ENCODE measurements at places on chromosomes 5 and 9.

DNA sequence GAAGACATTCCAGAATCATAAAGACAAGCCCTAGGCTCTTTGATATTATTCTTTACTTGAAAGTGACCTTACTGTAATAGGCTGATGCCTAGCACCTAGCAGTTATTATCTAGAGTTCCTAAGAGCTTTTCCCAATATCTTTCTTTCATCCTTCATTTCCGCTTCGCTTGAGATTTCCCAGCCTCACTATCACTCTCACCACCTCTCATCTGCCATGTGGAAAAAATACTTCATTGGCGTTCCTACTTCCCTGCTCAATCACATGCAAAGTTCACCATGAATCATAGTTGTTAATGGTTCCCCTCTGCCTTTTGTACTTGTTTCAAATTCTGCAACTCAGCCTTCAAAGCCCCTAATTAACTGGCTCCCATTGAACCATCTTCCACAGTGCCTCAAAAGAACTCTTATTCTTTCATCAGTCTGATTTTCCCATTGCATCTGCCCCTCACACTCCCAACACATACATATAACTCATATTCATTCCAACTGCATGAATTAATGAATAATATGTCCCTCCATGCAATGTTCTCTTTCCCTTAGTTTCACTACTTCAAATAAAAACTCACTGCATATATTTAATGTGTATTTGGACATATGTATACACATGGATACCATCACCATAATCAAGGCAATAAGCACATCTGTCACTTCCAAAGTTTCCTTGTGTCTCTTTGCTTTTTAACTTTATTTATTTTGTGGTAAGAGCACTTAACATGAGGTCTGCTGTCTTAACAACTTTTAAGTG is 221.6 kb downstream of the PARP8 start:
- DNase-seq = no peak

DNA sequence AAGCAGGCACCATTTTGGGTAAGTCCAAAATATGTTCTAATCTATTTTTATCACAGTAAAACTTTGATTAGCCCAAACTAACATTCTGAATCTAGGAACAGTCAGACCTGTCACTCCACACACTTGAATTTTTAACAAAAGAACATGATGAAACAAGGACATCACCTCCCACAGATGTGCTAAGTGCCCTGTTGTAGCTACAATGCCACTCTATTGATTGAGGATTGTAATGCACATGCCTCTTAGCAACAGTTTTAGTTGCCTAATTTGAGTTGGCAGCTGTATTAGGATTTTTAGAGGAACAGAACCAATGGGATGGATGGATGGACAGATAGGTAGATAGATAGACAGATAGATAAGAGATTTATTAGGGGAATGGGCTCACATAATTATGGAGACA is 20.3 kb upstream of the RNF20 start:
- DNase-seq = no peak

DNA sequence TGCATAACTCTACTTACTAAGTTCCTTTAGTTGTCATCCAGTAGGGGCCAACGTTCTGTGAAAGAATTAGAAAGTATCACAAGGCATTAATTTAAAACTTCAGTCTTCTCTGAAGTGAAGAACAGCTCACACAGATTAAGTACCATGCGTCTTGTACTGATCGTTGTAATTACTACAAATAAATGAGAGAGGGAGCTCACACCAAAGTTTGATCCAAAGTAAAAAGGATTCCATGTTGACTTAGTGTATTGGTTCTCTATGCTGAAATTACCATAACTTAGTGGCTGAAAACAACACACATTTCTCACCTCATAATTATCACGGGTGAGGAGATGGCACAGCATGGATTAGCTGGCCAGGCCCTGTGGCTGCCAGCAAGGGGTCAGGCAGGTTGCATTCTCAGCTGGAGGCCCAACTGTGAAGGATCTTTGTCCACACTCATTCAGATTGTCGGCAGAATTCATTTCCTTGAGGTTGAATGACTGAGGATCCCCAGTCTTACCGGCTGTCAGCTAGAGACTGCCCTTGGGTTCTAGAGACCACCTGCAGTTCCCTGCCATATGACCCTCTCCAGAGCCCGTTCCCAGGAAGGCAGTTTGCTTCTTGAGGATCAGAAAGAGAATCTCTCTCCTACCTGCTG is 169.1 kb downstream of the YTHDC2 start:
- peak; percentile 16 for DNase-seq

GRCh38 chr9:127884427-127884911 is 7.0 kb upstream of the AK1 start:
- DNase-seq = peak; percentile 59

GRCh38 chr9:16417161-16417560 is 453.3 kb downstream of the BNC2 start:
- DNase-seq = peak; percentile 72

DNA sequence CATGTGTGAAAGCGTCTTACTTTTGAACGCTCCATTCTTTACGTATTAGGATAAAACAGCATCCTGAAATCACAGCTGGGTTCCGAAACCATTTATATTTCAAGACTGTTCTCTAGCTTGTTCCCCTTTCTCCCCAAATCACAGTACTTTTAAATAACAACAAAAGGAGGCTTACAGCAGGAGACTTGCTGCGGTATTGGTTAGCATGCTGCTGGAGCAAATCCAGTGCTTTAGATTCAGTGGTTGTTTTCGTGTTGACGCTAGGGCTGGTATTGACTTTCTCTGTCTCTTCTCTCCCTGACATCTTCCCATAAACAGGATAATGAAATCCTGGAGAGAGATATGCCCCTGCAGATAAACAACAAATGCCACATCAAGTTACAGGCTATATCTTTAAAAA is 103.1 kb downstream of the ZNF608 start:
- no peak for DNase-seq

- DNase-seq = peak; percentile 56
Measured at GRCh38 chr9:130912932-130913598, 16.5 kb upstream of the QRFP start.

GRCh38 chr5:95690333-95690732 is 7.5 kb upstream of the SPATA9 start:
- no peak for DNase-seq

GRCh38 chr5:125961150-125961549 is 462.1 kb upstream of the GRAMD2B start:
- DNase-seq = no peak

- no peak for DNase-seq
Measured at GRCh38 chr9:78150312-78150982, 85.4 kb upstream of the CEP78 start.

DNA sequence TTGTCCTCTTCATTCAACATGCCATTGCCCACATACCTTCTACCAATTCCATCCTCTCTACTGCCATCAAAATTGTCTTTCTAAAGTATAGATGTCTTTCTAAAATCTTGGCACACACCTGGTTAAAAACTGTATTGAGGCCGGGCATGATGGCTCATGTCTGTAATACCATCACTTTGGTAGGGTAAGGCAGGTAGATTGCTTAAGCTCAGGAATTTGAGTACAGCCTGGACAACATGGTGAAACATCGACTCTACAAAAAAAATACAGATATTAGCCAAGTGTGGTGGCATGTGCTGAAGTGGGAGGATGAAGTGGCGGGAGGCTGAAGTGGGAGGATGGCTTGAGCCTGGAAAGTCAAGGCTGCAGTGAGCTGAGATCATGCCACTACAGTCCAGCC is 412.1 kb downstream of the TMEM38B start:
- no peak for DNase-seq

- no peak for DNase-seq
Measured at GRCh38 chr9:22158271-22158670, 149.2 kb upstream of the CDKN2B start.

DNA sequence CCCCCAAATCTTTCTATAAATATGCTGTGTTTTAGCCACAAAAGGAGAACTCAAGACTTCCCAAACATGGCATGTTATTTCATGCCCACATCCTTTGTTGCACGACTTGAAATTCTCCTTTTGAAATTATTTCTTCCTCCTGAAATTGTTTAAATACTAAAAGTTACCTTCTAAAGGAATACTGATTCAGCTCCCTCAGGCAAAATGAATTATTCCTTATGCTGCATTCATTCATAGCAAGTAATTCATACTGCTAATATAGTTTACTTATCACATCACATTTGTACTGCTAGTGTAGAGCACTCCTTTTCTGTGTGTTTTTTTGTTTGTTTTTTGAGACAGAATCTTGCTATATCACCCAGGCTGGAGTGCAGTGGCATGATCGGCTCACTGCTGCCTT is 45.7 kb downstream of the BHMT start:
- DNase-seq = no peak

- peak; percentile 82 for DNase-seq
Measured at GRCh38 chr5:149007174-149007573, 55.7 kb downstream of the SH3TC2 start.

- DNase-seq = no peak
Measured at GRCh38 chr5:111681414-111682120, 75.4 kb downstream of the NREP start.

GRCh38 chr5:61330341-61330844 is 1.7 kb upstream of the ZSWIM6 start:
- peak; percentile 42 for DNase-seq

DNA sequence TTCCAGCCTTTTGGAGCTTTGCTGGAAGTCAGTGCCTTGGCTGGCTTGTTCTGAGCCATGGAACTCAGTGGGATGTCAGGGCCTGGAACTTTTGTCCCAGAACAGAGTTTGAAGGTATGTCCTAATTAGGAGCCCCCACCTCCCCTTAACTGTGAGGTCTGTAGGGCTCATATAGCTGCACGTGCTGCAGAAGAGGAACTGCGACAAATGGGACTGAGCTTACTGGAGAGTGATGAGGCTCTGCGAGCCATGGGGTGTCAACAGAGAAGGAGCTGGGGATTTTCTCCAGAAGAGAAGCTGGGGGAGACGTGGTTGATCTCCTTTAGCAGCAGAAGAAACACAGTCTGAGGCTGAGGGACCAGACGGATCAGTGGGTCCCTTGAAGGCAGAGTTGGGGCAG is 10.9 kb downstream of the TMEM8B start:
- no peak for DNase-seq

DNA sequence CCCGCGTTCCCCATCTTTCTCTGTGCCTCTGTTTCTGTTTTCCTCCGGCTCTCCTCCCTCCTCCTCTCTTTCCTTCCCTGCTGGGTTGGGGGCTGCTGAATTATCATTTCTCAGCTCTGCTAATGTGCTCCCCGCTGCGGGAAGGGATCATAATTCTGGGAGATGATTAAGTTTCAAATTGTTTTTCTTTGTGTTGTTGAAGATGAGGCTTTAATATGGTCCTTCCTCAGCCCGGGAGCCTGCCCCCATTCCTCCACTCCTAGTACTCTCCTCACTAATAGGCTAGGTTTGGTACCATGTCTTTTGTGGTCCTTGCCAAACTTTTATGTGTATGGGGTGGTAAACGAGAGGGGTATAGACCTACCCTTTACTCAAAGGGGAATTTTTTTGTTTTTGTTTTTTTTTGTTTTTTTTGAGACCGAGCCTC is 5.7 kb upstream of the PCDH1 start:
- DNase-seq = no peak

GRCh38 chr9:6680797-6681146 is 35.2 kb upstream of the GLDC start:
- DNase-seq = no peak

- DNase-seq = peak; percentile 94
Measured at GRCh38 chr5:43008363-43009153, 31.6 kb downstream of the ANXA2R start.

DNA sequence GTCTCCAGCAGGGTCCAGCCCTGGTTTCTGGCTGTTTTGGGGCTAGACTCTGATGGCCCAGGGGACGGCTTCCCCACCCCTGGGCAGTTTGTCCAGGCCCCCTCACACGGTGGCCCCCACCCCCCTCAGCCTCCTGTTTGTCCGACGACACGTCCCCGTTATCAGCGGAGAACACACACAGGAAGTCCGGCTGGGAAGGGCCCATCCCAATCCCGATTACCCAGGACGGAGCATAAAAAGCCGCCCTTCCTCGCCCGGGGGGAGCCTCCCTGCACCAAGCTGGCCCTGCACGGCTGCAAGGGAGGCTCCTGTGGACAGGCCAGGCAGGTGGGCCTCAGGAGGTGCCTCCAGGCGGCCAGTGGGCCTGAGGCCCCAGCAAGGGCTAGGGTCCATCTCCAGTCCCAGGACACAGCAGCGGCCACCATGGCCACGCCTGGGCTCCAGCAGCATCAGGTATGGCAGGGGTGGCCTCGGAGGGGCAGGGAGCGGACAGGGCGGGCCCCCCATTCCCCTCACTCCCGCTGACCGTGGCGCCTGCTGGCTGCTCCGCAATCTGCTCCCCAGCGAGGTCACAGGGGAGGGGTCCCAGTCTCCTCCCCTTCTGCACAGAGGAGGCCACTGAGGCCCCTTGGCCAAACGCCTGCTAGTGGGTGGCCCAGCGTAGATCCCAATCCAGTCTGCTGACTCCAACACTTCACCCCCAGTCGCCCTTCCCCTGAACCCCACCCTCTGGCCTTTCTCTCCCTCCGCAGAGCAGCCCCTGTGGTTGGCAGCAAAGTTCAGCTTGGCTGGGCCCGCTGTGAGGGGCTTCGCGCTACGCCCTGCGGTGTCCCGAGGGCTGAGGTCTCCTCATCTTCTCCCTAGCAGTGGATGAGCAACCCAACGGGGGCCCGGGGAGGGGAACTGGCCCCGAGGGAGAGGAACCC is at the start of gene EGFL7:
Gene EGFL7 (plus strand): TSS at position 261 of the 926 bp plus-strand sequence. CDS start 5,367 bp downstream, outside the sequence.
- no peak for DNase-seq

GRCh38 chr9:98429613-98430012 is 174.2 kb upstream of the TBC1D2 start:
- peak; percentile 79 for DNase-seq

- DNase-seq = no peak
Measured at GRCh38 chr5:29079771-29080170, 2041.4 kb upstream of the CDH9 start.

- peak; percentile 69 for DNase-seq
Measured at GRCh38 chr5:95600557-95600956, 19.3 kb upstream of the GPR150 start.

DNA sequence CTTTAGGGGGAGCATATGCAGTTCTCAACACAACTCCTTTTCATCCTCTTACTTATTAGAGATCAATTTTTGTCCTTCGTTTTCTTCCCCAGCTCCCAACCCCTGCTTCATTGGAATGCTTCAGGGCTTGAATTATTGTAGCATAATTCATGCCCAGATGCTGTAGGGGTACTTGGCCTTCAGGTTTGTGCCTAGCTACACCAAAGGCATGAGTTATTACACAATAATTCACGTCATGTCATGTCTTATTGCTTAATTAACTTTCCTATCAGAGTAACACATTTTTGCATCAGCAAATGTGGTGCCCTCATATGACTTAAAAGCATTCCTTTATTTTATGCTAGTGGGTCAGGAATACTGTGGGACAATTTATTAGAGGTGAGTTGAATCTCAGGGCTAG is 507.2 kb downstream of the NFIB start:
- no peak for DNase-seq

DNA sequence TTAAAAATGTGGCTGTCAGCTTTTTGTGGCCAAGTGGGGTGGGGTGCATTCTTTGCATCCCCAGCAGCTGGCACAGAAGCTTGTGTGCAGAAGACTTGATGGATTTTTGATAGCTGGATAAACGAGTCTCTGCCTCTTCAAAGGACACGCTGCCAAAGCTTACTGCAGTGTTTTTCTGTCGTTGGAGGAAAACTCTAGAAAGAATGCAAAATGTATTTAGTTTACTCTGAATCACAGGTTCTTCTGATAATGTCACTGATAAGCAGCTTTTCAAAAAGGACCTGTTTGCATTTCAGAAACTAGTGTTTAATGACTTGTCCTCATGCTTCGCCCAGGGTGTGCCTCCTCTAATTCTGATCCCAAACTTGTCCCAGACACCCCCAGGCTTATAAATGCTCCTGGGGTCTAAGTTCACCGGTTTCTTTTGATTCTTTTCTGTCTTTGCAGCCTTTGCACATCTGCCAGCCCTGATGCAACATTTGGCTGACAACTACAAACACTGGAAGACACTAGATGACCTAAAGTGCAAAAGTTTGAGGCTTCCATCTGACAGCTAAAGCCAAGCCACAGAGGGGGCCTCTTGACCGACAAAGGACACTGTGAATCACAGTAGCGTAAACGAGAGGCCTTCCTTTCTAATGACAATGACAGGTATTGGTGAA is 66.0 kb downstream of the WDR41 start:
- DNase-seq = no peak
